ENCODE measurements at places on chromosomes 3 and 15.

DNA sequence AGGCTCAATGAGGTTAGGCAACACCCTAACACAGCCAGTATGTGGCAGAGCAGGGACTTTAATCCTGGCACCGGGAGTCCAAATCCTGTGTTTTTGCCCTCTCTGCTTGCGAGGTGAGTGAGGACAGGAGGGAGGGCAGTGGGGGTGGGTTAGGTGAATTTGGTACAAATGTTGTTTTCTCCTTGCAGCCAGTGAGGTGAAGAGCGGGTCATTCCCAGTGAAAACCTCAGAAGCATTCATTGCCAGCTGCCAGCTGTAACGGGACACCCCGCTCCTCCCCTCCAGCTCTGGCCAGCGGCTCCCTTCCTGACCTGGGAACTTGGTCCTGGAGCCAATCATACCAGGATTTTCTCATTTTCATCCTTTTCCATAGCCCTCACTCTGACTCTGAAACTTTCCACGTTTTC, 45.7 kb upstream of the RAB6B start:
- DNase-seq = no peak

- DNase-seq = peak; percentile 50
Observed at GRCh38 chr3:150391161-150391560, 16.9 kb upstream of the TSC22D2 start.

- DNase-seq = no peak
Observed at GRCh38 chr15:46317029-46317428, 682.2 kb downstream of the SQOR start.

DNA sequence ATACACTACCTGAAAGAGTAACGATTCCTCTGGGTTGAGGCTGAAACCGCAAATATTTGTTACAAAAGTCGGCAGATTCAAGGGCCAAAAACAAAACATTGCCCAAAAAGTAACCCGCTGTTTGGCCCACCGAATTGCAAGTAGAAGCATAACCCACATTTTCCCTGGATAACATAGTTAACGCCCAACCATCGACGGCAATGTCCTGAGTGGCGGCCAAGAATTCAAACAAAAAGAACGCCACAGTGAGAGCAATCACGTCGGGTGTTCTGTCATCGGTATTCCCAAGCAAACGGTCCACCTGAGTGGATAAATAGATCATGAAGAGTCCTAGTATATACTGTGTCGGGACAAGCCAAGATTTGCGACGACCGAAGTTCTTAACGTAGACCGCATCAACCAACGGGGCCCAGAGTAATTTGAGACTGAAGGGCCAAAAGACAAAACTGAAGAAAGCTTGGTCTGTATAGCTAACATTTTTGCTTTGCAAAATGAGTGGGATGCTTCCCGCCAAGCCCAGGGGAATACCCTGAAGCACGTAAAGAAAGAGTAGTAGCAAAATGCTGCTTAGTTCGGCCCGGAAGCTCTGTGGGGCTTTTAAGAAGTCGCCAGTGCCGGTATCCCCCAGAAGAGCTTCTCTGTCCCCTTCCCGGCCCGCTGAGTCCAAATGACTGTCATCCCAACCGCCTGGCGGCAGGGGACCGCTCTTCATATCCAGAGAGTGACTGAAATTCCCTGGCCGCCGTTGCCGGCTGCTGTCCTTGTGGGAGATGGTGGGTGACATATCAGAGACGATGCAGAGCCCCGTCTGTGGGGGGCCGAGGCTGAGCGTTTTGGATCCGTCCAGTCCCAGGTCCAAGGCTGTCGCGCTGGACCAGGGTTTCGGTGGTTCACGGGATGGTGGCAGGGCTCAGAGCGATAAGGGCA, 750 bp downstream of the SLC33A1 start:
- DNase-seq = peak; percentile 11

DNA sequence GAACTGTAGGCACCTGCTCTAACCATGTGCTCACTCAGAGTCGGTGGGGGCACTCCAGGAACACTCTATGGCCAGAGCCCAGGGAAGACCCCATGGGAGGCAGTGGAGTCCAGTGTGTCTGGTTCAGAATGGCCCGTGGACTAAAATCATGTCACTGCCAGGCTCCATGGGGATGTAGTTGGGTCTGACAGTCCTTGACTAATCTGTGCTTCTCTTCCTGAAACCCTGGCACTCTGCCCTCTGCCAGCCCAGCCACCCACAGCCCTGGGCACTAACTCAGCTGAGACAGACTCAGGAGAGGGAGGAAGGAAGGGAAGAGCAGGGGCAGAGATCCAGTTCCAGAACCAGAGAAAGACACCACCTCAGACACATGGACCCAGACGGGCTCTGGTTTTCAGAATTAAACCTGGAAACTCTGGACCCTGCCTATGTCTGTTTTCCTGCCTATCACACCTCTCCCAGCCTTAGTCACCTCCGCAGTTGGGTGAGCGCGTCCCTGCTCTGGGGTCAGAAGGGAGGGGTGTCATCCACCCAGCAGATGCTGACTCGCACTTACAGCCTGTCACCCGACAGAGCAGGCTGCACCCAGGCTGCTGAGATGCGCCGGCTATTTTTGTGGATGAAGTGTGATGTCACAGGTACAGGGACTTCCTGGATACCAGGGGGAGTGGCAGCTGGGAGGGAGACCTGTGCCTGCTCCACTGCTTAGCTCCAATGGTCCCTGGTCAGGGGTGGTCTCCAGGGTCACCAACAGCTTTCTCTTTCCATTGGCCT, 56.8 kb upstream of the INSYN1 start:
- peak; percentile 6 for DNase-seq

DNA sequence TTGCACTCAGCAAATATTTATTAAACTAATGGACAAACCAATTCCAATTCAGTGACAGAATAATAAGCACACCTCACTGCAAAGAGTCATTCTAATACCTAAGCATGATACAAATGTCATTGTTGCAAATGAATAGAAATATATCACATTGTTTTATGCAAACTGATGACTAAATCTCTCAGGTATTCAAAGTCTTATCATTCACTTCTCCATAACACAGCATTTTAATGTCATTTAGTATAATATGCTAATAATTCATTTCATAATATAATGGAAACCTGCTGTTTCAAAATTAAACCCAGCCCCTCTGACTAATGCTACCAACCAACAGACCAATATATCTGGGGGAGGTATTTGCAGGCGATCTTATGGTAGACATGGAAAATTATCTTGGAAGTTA, 71.8 kb downstream of the FGF7 start:
- DNase-seq = no peak

- peak; percentile 26 for DNase-seq
Observed at GRCh38 chr3:88231207-88231606, 81.4 kb downstream of the C3orf38 start.

- no peak for DNase-seq
Observed at GRCh38 chr15:40595773-40596172, 1.7 kb downstream of the KNL1 start.
